ENCODE measurements at places on chromosomes 4 and X.

GRCh38 chrX:40154250-40154852, 56.6 kb upstream of the BCOR start:
- peak; percentile 69 for DNase-seq

DNA sequence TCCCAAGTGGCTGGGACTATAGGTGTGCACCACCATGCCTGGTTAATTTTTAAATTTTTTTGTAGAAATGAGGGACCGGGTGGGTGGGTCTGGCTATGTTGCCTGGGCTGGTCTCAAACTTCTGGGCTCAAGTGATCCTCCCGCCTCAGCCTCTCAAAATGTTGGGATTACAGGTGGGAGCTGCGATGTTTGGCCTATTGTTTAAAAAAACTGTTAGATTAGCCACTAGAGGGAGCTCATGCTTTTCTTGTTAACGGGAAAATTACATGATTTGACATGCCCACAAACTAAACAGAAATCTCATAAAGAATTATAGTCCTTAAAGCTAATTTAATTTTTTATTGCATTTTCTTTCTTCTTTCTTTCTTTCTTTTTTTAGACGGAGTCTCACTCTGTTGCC, 5.0 kb upstream of the SDAD1 start:
- no peak for DNase-seq

- no peak for DNase-seq
These were observed 330.2 kb downstream of the PTTG2 start for GRCh38 chr4:38290366-38290765.

DNA sequence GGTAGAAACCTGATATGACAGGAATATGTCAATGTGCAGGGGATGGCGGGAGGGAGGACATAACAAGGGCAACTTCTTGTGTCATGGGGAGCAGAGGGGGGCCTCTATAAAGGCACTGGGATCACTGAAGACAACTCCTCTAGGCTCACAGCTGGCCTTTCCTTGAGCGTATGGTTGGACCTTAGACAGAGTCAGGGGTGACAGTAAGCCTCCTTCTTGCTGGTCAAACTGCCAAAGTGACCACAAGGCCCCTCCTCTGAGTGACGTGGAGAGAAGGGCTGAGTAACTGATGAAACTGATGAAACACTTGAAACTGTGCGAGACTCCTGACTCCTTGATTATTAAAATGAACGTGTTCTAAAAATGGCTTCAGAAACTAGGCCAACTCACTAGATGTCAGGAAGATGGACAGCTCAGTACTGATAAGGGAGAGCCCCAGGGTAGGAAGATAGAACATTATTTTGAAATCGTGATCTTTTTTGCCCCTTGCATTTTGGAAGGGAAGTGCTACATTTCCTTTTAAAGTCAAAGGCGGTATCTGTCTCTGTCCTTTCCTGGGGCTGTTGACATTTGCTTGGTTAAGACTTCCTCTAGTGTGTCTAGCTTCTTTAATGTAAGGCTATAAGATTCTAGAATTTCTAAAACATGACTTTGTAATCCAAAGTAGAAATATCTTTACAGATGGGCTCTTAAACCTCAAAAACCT, 1.6 kb downstream of the RAB33A start:
- DNase-seq, result no peak

GRCh38 chr4:6702761-6703160, 6.9 kb downstream of the MRFAP1L1 start:
- DNase-seq, result no peak

DNA sequence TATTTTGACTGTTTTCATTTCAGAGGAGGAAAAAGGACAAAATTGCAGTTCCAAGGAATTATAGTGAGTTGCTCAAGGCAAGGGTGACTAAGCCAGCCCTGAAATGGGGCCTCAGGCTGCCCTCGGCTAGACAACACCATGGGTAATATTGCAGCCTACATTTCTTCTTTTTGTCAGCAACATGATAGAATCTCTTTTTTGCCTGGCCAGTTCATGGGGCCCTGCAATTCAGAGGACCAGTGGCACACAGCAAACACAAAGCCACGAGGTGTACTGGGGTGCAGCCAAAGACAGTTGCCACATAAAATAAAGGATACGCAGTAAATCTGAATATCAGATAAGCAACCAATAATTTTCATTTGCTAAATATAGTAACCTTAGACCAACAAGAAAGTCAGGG, 41.8 kb downstream of the RBM47 start:
- DNase-seq, result no peak

GRCh38 chrX:15269618-15270521, at the start of gene ASB9:
TSS of gene ASB9 (minus strand) at chrX:15270083. CDS start at chrX:15269874, 209 bp downstream.
- no peak for DNase-seq

- no peak for DNase-seq
These were observed 293.2 kb upstream of the PRPS2 start for GRCh38 chrX:12497832-12498591.

All from NCI-H2081 treated with DMSO at 0.1 percent for 48 hours (cell line).